ENCODE measurements at places on chromosomes 1 and 21.

DNA sequence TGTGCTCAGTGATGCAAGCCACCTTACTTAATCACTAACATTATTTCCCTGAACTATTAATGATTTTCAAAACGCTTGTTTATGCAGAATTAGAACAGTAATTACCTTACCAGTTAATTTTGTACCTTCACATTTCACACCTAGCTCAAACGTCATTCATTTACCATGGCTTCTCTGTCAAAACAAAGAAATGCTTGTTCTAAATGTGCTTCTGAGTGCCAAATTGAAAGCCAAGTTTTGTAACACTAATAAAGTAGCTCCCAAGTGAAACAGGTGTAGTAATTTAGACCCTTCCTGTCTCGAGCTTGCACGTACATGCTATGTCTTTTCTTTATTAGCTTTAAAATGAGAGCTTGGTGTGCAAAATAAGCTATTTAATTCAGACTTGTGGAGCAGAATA is 533.7 kb upstream of the PKN2 start:
- DNase-seq = no peak

DNA sequence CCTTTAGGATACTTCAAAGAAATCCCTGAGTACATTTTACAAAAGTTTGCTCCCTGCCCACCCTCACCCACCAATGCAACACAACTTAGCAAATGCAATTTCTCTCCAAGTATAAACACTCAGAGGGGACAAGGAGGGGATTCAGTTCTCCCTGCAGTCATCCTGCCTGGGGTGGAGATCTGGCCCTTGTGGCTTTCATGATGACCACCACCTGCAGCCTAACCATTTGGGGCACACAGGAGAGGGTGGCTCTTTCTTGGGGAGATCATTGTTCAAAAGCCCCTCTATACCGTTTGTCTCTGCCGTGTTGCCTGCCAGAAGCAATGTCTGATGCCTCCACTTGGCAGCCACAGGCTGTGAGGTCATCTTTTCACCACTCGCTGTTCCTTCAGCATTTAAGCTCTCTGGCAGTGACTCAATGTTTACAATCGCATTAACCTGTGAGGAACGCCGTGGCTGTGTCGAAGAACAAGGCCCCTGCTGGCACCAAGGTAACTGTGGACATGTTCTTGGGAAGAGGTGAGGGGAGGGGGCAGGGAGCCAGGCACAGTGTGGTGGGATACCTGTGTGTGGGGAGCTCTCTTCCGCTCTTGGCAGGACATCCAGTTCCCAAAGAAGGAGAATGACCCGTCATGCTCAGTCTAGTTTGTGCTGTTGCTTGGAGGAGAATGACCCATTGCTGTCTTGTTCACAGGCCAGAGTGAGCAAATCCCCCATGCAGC is 103.9 kb upstream of the DUSP10 start:
- DNase-seq = no peak

- no peak for DNase-seq
These were observed 824.8 kb downstream of the ADGRL2 start for GRCh38 chr1:82625537-82625936.

GRCh38 chr1:27403065-27403726 is 10.8 kb downstream of the GPR3 start:
- DNase-seq = peak; percentile 14

- no peak for DNase-seq
These were observed 314.0 kb downstream of the LMO4 start for GRCh38 chr1:87642581-87643221.

GRCh38 chr1:30513396-30514136 is 209.8 kb downstream of the MATN1 start:
- no peak for DNase-seq

DNA sequence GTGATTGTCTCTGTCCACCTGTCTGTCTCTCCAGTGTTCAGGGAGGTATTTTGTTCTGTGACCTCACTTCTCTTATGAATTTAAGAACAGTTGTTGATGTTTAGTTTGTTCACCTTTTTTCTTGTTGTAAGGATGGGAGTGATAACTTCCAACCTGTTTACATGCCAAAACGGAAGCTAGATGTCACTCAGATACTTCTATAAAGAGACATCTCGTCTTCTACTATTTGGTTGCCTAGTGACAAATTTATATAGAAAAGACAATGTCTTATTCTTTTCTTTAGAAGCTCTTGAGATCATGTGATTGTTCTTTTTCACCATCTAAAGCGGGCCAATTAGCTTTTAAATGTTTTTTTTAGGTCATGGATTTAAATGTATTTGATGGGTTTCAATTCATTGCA is 33.8 kb downstream of the PRSS38 start:
- no peak for DNase-seq

- DNase-seq = no peak
These were observed 71.8 kb downstream of the DUSP10 start for GRCh38 chr1:221670081-221670480.

DNA sequence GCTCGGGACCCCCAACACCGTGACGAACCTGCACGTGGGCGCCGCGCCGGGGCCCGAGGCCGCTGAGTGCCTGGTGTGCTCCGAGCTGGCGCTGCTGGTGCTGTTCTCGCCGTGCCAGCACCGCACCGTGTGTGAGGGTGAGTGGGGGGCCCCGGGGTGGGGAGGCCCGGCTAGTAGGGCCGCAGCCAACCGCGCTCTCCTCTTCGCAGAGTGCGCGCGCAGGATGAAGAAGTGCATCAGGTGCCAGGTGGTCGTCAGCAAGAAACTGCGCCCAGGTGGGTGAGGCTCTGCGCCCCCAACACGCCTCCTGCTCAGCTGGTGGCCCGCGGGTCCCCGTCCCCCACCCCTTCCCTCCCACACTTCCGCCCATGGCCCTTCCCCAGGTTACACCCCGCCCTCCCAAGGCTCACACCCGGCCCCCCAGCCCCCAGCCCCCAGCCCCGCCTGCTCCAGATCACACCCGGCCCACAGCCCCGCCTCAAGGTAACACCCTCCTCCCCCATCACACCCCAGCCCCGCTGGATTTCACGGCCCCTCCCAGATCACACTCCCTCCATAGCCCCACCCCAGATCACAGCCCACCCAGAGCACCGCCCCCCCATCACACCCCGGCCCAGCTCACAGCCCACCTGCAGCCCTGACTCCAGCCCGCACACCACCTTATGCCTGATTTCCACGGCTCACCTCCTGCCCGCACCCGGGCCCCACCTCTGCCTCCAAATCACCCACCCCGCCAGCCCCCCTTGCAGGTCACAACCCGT is 2.4 kb upstream of the MMP23B start:
- DNase-seq = no peak

All from hypothalamus (tissue), 51 donors.